Smooth muscle cell of the brain vasculature (primary cell): ENCODE measurements at places on chromosomes 7 and 10.

DNA sequence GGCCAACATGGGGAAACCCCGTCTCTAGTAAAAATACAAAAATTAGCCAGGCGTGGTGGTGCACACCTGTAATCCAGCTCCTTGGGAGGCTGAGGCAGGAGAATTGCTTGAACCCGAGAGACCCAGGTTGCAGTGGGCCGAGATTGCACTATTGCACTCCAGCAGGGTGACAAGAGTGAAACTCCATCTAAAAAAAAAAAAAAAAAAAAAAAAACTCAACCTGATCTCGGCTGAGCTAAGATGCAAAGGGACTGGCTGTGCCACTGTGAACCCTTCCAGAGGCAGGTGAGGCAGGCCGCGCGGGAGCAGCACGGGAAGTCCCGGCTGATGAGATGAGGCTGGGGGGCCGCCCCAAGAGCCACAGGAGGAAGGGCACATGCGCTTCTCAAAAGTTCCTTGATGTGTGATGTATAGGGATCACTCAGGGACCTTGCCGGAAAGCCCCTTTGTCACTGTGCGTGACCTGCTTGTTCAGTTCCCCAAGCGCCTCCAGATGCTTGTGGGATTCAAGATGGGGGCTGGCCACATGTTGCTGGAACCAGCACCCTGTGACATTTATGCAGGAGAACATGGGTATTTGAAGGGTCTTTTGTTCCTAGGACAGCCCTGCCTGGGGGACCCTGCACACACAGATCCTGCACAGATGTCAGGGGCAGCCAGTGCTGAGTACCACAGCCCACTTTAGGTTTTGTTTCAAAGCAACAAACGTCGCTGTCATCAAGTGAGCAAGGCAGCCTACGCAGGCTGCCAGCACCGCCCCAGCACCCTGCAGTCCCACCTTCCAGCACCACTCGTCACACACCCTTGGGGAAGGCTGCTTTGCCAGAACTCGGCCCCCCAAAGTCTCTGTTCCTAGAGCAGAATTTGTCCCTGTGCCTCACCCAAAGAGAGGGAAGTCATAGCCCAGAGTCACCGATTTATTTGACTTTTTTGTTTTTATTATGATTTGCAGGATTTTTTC lies 74.8 kb upstream of the SH2B2 start:
- DNase-seq, result no peak

- no peak for DNase-seq
Measured at GRCh38 chr7:80249619-80250295, 115.1 kb downstream of the GNAI1 start.

DNA sequence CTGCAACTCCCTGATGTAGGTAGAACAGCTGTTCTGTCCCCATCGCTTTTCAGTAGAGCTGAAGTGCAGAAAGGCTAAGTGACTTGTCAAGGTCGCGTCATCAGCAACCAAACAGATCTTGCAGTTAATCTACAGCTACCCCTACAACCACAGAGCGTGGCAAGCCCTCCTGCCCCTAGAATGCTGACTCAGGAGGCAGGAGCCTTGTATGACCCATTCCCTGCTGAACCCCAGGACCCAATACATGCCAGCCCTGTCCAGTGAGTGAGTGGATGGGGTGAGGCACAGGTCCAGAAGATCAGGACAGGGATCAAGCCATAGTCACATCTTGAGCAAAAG lies 26.6 kb upstream of the GJD4 start:
- DNase-seq, result no peak

DNA sequence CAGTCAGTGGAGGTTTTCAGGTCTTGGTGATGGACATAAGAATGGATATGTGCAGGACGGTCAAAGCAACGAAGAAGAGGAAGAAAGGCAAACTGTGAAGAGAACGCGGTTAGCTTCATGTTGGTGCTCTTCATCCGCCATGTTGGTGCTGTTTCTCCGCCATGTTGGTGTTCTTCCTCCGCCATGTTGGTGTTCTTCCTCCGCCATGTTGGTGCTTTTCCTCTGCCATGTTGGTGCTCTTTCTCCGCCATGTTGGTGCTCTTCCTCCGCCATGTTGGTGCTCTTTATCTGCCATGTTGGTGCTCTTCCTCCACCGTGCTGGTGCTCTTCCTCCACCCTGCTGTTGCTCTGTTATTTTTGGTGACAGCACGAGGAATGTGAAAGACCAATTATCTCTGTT lies 95.4 kb downstream of the DOCK1 start:
- DNase-seq, result no peak

- no peak for DNase-seq
Measured at GRCh38 chr10:26365681-26366358, 72.3 kb upstream of the APBB1IP start.

DNA sequence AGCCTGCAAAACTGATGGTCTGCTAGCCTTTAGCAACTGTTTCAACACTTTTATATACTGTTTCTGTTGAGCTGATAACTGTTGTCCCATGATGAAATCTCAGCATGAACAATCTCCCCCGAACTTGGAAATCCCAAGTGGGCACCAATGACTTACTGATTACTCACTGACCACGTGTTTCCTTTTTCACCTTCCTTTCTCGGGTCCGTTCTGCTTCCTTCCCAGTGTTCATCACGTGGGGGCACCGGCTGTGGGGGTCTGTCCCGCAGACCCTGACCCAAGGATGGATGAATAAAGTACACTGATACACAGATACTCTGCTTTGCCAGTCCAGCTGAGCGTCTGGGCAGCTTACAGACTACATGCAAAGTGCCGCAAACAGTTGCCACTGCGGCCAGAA lies 39.0 kb upstream of the RASGEF1A start:
- no peak for DNase-seq

GRCh38 chr10:128572696-128573095 lies 446.5 kb upstream of the MKI67 start:
- DNase-seq, result no peak

GRCh38 chr7:87094322-87094721 lies 34.9 kb upstream of the ELAPOR2 start:
- DNase-seq, result no peak

GRCh38 chr7:132261327-132262159 lies 314.7 kb downstream of the PLXNA4 start:
- DNase-seq, result no peak

GRCh38 chr7:85695533-85695932 lies 508.7 kb upstream of the SEMA3D start:
- DNase-seq, result no peak

DNA sequence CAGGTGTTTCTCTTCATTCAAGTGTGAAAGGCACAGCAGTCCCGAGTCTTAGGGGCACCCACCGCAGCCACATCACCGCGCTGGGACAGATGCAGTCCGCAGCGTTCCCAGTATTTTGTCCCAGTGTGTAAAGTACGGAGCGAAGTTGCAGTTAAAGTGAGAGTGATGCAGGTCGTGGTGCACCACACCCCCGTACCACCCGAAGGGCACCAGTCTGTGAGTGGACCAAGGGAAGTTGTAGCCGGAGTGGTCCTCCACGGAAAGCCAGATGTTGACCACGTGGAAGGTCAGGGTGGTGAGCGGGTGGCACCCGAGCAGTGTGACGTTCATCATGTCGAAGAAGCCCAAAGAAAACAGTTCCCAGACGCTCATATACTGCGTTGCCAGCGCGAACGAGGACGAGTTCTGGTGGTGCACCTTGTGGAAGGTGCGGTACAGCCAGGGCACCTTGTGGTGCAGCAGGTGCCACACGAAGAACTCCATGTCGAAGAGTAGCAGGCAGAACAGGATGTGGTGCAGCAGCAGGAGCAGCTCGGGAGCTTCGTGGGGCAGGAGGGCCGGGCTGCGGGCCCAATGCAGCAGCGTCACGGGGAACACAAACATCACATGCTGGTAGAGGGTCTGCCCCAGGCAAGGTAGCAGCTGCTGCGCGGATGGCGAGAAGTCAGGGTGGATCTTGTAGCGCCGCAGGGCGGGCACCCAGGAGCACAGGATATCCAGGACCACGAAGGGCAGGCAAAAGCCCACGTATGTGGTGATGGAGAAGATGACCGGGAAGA lies 526 bp downstream of the CH25H start:
- DNase-seq, result no peak

DNA sequence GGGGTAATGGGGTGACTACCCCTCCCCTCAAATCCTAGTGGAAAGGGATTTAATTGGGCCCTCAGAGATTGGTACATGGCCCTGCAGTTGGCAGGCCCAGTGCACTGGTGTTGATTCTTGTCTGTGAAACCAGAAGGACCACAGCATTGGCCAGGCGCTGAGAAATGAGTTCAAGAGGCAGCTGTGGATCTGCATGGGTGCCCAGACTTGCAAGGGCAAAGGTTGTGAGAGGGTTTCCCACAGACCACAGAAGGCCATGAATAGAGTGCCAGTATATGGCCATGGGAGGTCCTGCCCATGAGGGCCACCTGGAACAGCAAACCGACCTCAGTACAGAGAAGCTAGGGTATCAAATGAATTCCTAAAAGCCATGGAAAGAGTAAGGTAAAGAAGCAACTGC lies 32.9 kb downstream of the TMEM168 start:
- no peak for DNase-seq

DNA sequence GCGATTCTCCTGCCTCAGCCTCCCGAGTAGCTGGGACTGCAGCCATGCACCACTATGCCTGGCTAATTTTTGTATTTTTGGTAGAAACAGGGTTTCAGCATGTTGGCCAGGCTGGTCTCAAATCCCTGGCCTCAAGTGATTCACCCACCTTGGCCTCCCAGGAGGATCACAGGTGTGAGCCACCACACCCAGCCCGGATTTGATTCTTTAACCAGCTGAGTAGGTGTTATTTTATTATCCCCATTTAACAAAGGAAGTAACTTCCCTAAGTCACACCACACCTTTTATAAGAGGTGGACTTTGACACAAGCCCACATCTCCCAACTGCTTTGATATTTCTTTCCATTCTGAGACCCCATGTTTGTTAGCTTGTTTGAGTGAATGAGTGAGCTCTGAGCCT lies 25.0 kb downstream of the SLC25A28 start:
- DNase-seq, result no peak

DNA sequence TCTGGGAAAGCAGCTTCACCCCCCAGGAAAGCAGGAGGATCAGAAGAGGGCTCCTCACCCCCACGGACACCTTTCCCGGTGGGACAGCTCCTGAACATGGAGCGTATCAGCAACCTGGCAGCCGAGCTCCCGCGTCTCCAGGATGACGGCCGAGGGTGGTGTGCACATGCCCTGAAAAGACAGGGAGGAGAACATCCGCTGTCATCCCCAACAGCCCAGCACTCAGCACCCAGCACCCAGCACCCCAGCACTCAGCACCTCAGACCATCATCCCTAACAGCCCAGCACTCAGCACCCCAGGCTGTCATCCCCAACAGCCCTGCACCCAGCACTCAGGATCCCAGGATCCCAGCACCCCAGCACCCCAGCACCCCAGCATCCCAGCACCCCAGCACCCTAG lies 3.9 kb upstream of the CFAP46 start:
- DNase-seq, result no peak

GRCh38 chr10:59018977-59019376 lies 157.5 kb upstream of the PHYHIPL start:
- no peak for DNase-seq

GRCh38 chr7:391411-391951 lies 101.5 kb downstream of the FOXL3 start:
- DNase-seq, result no peak

DNA sequence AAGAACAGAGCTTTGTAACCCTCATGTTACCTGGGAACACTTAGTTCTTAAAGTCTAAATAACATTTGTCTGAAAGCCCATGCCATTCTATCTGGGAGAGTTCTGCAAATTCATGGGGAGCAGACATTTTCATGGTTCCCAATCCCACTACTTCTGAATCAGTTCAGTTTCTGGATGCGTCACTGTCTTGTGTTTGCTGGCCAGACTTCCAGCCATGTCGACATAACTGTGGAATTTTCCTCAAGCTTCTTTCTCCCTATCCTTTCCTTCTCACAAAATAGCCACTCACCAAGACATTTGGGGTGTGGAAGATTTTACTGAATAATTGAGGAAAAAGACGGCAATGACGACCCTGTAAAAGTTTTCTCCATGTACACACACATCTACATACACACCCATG lies 272.5 kb downstream of the NEBL start:
- no peak for DNase-seq

DNA sequence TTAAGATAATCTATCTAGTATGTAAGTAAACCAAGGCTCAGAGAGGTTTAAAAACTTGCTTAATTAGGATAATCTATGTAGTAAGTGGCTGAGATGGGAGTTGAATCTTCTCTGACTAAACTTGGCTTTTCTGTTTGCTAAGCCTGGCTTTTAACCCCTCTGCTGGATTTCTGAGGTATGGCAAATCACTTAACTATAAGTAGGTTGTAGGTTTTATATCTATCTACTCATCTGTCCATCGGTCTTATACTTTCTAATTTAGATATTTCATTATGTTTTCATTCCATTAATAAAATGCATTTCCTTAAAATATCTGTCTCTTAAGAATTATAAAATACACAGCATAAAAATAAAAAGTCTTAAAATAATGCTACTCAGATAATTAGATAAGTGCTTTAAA lies 59.4 kb downstream of the ST7 start:
- DNase-seq, result peak; percentile 35

GRCh38 chr7:149292462-149292823 lies 30.4 kb downstream of the ZNF783 start:
- DNase-seq, result no peak

- DNase-seq, result no peak
Measured at GRCh38 chr7:80087771-80088170, 46.9 kb upstream of the GNAI1 start.

- no peak for DNase-seq
Measured at GRCh38 chr7:1480670-1481069, 21.4 kb upstream of the MICALL2 start.

GRCh38 chr10:126315494-126316177 lies 72.6 kb downstream of the ADAM12 start:
- DNase-seq, result peak; percentile 26

DNA sequence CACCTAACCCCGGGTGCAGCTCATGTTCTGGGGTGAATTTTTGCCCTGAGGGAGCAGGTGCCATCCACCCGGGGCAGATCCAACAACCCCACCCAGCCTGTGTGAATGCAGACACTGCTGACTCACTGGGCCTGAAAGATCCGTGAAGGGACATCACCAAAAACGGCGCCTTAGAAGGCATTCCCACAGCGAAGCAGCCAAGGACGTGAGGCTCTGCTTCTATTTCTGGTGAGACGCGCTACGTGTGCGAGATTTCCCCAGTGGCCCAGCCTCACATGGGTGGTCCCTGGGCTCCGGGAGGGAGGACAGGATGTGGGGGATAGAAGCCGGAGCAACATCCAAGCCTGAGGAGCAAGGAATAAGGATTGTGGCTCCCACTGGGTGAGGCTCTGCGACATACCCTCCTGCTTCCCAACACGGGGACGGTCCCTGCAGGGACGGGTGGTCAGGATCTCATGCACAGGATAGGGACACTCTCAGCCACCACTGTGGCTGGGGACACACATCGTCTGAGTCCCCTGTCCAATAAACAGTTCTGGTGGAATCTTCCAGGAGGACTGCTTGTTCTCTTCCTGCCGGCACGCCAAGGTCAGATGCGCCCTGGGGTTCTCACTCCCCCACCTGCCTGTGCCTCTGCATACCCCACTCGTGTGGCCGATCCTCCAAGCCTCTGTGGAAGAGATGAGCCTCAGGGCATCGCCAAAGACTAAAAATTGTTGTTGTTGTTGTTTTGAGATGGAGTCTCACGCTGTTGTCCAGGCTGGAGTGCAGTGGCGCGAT lies 70.2 kb downstream of the ZRANB1 start:
- no peak for DNase-seq
